ENCODE measurements at places on chromosomes 5 and 9.

DNA sequence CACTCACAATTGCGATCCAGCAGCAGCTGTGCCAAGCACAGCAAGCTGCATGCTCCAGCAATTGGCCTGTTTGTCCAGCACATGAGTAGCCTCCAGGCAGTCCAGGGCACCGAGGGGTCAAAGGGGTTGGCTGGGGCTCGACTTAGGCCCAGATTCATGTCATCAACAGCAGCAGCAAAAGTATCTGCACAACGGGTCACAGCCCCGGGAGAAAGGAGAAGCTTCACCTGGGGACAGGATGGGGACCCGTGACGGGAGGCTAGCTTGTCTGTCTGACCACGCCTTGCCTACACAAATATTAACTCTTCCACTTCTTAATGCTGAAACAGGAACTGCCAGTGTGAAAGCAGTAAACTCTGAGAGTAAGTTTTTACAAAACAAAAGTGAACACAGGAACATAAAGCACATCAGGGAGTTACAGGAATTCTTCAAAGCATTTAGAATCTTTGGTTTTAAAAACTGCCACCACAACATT, 191.2 kb downstream of the PIK3R1 start:
- DNase-seq: peak; percentile 47

DNA sequence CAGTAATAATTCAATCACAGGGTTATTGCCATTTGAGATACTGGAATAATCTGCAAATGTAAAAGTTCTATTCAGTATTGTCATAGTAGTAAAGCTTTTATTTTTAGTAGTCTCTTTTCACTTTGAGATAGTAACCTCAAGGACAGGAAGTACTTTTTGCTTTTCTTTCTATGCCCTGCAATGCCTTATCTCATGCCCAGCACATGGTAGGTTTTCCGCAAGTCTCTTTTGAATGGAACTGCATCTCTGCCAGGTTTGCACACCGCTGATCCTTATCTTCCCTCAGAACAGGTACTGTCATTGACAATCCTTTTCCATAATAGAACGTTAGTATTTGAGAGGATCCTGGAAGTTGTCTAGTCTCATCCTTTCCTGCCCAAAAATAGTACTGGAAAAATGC, 91.8 kb upstream of the IFNK start:
- no peak for DNase-seq

- peak; percentile 75 for DNase-seq
Measured at GRCh38 chr9:14030375-14031059, 283.4 kb downstream of the NFIB start.

GRCh38 chr9:5778805-5779204, 54.1 kb downstream of the ERMP1 start:
- DNase-seq: no peak

DNA sequence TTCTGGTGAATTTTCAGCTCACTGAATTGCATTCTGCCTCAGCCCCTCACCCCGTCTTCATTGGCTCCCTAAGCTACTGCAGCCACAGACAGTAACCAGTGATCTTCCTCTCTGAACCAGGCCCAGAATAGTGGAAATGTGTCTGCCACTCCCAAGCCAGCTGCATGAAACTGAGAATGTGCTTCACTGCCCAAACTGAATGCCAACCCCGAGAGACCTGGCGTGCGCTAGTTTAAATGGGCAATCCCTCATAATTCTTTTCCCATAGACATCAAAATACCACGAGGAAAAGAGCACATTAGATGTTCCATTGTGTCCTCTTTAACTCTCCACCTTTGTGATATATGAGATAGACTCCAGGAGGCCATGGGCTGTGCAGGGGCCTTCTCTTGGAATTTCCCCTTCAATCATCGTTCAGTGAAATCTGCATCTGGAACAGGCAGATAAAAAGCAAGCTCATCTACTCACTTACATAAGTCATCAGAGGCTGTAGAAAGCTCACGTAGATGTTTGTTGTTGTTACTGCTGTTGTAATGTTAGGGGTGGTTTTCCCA, 320.2 kb downstream of the NFIB start:
- DNase-seq: no peak

DNA sequence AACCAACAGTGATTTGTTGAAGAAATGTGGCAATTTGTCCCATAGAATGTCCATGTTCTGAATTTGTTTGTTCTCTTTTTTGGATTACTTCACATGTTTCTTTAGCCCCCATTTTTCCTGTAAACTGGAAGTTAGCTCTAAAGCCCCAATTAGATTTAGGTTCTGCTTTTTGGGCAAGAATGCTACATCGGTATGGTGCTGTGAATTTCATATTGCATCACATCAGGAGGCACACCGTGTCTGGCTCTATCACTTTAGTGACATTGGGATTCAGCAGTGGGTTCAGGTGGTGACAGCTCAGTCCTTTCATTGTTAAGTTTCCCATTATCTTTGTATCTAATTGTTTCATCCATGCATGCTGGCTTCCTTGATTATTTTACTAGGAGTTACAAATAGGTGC, 27.9 kb downstream of the ADGRV1 start:
- no peak for DNase-seq

- DNase-seq: no peak
Measured at GRCh38 chr5:147753765-147754164, 28.8 kb downstream of the JAKMIP2 start.

DNA sequence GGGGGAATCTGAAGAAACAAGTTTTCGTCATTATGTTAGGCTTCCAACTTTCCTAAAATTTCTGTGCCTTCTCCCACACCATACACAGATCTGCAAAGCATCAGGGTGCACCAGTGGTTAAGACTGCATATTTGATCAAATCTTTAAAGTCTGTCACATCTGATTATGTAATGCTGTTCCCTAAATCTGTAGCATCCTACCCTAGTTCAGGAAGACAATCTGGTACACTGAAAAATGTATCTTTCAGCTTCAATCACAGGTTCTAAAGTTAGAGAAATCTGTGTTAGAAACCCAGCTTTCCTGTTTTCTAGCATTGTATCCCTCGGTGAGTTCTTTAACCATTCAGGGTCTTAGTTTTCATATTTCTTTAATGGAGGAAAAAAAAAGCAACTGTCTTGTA, 3.9 kb downstream of the SSBP2 start:
- DNase-seq: no peak

DNA sequence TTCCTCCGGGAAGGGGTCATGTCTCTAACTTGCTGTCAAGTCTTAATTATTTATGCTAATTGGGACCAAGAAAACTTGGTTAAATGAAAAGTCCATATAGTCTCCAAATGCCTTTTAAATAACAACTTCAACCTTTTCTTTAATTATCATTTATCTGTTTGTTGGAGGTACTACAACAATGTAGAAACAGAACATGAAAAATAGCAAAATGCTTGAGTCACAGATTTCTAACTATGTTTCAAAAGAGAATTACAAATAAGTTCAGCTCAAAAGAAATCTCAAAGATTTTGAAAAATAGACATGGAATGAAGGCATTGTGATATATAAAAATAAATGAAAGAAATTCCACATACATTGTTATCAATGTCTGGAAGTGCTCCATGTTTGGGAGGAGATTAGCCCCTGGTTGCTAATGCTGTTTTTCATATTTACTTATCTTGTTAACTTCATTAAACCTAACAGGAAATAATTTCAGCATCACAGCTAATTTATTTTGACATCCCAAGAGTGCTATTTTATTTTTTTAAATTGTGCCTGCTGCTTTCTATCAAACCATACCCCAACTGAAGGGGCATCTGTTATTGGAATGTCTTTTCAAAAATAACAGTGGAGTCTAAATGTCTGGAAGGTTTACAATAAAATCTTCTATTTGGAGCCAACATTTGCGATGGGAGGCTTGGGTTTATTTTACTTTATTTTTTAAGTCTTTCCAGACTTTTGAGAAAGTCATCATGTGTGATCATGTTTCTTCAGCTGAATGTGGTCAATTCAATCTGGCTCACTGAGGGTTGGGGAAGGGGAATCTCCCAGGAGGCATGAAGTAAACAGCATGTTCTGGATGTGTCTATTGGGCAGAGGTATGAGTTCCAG, 53.1 kb upstream of the ANKRD55 start:
- DNase-seq: no peak

GRCh38 chr5:167063788-167064187, 1227.7 kb upstream of the WWC1 start:
- no peak for DNase-seq

GRCh38 chr5:145797336-145797735, 37.8 kb downstream of the PRELID2 start:
- DNase-seq: no peak

DNA sequence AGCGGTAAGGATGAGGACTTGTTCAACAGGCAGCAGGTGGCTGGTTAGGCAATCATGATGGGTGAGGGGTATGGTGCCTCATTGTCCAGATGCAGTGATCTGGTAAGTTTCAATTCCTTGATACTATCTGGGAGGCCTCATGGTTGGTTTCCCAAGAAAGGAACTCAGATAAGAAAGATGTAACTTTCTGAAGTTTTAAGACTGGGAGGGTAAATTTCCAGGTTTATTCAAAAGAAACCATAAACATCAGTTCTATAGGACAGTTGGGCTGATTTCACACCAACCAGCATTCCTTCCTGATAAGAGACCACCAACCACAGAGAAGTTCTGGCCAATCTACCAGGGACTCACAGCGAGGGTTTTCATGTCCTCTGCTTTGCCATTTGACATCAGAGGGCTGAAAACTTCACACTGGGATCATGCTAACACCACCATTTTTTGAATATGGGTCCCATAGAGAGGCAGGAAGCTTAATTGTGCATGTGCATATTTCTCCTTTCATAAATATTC, 773 bp upstream of the AGGF1 start:
- no peak for DNase-seq
